ENCODE measurements at places on chromosomes 6 and 20.

- no peak for DNase-seq
Measured at GRCh38 chr6:136703331-136703865, 88.9 kb downstream of the MAP3K5 start.

DNA sequence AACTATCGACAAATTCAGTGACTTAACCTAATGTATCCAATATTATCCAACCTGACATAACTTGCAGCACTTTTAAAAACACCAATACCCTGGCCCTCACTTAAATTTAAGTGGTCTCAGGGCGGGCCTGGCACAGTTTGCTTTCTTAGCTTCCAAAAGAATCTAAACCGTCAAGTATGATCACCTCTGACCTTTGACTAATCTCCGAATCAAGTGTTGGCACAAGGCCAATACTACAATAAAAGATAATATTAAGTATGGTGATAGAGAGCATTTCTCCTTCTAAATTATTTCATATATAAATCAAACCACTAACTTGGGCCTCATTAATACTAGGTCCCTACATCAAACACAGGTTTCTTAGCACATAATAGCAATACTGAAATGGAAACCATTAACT is 153.0 kb downstream of the PTPRK start:
- DNase-seq: no peak

GRCh38 chr20:49811825-49812506 is 662 bp upstream of the SLC9A8 start:
- DNase-seq: no peak

DNA sequence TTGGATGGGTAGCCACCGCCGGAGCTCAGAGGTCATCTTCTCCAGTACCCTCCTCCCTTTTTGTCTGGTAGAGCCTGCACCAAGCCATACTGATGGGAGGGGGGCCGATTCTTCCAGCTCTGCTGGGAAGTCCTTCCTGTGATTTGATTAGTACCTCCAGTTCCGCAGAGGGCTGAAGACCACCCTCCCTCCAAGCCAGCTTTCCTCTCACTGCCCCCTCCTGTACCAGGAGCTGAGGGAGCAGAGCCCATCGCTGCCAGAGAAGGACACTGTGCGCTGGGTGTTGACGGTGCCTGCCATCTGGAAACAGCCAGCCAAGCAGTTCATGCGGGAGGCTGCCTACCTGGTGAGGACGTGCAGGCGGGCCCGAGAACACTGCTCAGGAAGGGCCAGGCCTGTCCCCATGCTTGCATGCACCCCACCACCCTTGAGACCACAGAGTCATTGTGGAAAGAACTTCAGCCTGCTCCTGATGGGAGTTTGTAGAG is 13.2 kb downstream of the HSPA12B start:
- no peak for DNase-seq

- DNase-seq: no peak
Measured at GRCh38 chr20:58876437-58876836, 23.9 kb downstream of the GNAS start.

DNA sequence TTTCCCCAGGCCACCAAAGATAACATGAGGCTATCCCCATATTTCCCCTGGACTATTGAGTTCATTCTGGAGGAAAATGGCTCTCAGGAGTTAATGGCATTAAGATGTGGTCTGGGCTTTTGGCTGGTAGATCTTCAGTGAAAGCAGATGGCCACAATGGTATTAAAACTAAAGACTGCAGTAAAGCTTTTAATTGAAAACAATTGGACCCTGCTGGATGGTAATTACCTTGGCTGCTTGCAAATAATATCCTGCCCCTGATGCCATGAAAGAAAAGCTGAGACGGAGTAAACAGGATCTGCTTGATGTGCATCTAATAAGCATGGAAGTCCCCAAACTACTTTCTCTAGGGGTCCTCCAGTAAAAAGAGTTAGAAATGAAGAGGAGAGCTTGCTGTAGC is 255.8 kb downstream of the QKI start:
- DNase-seq: no peak

GRCh38 chr6:134602123-134602522 is 284.2 kb upstream of the SGK1 start:
- no peak for DNase-seq

- DNase-seq: peak; percentile 65
Measured at GRCh38 chr6:26241033-26241895, 123.7 kb upstream of the BTN3A2 start.

DNA sequence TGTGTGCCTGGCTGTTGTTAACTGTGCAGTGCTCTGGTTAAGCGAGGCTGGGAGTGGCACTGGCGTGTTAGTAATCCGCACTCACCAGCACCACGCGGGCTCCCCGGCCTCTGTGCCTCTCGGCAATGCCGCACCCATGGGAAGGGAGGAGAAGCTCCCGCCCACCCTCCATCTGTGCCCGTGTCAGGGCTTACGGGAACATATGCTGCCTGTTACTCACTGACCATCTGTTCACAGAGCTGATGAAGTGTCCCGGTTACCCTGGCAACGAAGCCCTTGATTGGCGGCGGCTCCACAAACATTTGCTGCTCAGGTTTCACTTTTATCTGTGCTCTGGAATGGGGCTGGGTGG is 114.7 kb downstream of the PSMB1 start:
- DNase-seq: peak; percentile 90

Data from right forelimb (tissue), 1 donor.